NCI-H1417 treated with DMSO at 0.1 percent for 48 hours (cell line): ENCODE measurements at places on chromosomes 4 and X.

- no peak for DNase-seq
These were observed 6.7 kb downstream of the LAMP2 start for GRCh38 chrX:120462370-120462769.

GRCh38 chr4:107991945-107992630, 2.4 kb downstream of the HADH start:
- no peak for DNase-seq

GRCh38 chrX:34734383-34734782, 77.3 kb upstream of the TMEM47 start:
- DNase-seq = no peak

- no peak for DNase-seq
These were observed 103.6 kb downstream of the SORBS2 start for GRCh38 chr4:185708348-185708747.

- no peak for DNase-seq
These were observed 48.9 kb downstream of the PDLIM5 start for GRCh38 chr4:94500685-94501084.

GRCh38 chr4:53962516-53963225, 101.7 kb downstream of the CHIC2 start:
- no peak for DNase-seq

DNA sequence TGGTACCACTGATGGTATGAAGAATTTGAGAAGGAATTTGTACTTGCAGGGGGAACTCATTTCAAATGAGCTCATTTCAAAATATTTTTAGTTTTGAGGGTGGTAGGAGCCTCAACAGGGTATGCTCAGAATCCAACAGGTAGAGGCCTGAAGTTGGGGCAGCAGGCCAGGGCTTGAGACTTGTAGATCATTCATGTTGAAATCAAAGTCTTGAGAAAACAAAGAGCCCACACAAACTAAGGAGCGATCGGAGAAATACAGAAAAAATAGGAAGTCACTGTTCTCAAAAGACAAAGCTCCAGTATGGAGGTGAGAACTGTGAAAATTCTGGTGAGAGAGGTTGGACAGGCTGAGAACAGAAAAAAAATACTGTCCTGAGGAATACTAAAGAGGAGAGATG, 979 bp upstream of the SLC9A6 start:
- no peak for DNase-seq

DNA sequence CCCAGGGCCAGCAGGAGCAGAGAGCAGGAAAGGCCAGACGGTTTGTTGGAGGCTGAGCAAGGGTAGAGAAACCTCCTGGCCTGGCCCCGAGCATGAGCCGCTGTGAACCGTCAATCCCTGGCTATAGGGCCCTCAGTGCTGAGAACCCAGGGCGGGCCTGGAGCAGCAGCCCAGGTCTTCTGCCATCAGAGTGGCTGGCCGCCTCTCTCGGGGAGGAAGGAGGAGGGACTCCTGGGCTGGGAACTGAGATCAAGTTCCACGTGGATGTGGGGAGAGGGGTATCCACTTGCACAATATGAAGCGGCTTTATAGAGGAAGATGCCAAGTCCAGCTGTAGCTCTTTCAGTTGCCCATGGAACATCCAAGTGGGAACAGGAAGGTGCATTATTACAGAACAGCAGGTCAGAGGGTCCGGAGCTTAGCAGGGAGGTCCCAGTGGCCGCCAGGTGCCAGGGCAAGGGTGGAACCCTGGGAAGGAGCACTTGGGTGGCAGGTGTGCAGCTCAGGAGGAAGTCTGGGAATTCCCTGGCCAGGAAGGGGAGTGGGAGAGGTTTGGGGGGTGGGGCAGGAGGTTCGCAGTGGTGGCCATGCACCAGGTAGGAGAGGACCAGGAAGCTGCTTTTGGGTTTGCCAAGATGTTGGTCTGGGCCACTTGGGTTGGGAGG, 31.7 kb upstream of the CRMP1 start:
- no peak for DNase-seq
